ENCODE measurements at places on chromosomes 2 and 18.

DNA sequence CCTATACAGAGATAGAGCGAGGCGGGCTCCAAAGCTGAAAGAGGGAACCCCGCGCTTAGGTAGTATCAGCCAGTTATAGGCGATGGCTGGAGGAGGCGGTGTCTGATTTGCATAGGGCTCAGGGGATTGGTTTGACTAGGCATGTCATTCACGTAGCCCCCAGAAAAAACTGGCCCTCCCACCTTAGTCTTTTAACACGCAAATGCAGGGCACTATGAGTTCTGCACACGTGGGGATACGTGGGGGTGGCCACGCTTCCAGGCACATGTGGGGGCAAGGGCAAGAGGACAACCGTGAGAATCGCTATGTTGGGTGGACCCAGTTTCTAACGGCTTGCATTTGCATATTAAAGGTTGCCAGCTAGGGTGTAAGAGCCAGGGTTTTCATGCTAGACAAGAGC lies 56.7 kb upstream of the MSTN start:
- DNase-seq, result no peak

DNA sequence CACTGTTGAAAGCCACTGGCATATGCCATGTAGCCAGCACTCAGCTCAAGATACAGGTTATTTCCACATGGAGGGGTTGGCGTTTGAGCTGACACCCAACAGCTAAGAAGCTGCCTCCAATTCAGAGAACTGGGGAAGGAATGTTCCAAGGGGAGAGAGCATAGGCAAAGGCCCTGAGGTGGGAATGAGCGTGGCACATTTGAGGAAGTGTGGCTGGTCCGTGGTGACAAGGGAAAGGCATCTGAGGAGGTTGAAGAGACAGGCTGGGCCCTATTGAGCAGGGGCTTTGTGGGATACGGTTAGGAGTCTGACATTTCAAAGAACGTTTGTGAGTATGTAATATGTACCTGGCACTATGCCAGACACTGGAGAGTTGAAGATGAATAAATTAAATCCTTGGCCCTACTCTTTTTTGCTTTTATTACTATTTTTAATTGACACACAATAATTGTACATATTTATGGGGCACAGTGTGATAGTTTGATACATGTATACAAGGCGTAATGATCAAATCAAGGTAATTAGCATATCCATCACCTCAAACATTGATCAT lies 27.6 kb upstream of the TMBIM1 start:
- DNase-seq, result no peak

DNA sequence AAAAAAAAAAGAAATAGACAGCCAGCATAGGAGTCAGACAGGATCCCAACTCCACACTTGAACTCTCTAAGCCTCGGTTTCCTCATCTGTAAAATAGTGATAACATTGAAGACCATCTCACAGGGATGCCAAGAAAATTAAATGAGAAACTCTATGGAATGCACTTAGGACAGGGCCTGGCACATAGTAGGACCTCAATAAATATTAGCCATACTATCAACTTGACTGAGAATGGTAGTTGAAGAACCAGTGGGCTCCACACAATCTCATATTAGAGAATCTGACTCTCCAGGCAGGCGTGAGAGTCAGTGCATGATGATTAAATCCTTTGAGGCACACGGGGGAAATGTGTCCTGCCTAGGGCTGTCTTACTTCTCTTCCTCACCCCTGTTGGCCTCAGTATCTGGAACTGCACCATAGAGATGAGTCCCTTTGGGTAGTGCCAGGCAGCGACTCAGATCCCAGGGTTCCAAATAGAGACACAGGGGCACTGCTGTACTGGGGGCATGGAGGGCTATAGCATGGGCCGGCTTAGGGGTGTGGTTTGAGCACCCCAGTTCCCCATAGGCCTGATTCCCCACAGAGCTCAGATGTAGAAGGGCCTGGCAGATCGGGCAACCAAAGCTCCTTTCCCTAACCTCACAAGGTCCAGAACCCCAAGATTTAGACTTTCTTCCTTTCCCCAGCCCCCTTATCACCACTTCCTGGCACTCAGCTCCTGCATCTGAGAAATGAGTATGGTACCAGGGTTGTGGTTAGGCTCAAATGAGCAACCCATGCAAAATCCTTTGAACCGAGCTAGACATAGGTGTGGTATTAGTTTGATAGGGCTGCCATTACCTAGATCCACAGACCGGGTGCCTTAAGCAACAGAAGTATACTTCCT lies 51.3 kb upstream of the CAB39 start:
- no peak for DNase-seq

DNA sequence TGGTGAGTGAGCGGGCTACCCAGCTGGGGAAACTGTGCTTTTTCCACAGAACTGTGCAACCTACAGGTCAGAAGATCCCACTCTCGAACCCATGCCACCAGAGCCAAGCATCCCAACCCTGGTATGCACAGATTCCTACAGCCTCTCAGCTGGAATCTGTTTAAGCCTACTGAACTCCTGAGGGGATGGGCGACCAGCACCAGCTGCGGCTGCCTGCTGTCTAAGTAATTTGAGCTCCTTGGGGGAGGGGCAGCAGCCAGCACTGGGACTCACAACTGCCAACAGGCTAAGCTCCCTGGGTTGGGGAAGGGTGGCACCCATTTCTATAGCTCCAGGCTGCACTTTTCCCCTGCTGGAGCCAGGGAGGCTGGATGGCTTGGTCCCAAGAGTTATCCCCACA lies 11.8 kb downstream of the CYP27C1 start:
- DNase-seq, result peak; percentile 95

DNA sequence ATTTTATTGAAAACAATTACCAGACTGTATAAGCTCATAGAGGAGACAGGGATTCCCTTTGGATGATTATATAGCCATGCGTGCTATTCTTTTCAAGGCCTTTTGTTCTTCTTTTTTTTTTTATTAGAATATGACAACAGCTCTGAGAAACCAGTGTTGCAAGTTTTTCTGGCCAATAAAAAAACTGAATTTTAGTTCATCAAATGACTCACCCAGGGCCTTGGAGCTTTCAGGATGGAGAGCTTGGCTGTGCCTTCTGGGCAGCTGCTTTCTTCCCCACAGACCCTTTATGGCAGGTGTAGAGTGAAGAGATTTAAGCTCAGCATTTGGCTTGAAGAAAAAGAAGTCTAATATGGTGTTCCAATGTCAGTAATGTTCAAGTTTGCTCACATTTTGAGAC lies 497.9 kb upstream of the FANCL start:
- no peak for DNase-seq

- DNase-seq, result no peak
Observed at GRCh38 chr18:48157956-48158355, 227.5 kb upstream of the SMAD2 start.

- DNase-seq, result no peak
Observed at GRCh38 chr2:179059026-179059700, 9.2 kb upstream of the CCDC141 start.

DNA sequence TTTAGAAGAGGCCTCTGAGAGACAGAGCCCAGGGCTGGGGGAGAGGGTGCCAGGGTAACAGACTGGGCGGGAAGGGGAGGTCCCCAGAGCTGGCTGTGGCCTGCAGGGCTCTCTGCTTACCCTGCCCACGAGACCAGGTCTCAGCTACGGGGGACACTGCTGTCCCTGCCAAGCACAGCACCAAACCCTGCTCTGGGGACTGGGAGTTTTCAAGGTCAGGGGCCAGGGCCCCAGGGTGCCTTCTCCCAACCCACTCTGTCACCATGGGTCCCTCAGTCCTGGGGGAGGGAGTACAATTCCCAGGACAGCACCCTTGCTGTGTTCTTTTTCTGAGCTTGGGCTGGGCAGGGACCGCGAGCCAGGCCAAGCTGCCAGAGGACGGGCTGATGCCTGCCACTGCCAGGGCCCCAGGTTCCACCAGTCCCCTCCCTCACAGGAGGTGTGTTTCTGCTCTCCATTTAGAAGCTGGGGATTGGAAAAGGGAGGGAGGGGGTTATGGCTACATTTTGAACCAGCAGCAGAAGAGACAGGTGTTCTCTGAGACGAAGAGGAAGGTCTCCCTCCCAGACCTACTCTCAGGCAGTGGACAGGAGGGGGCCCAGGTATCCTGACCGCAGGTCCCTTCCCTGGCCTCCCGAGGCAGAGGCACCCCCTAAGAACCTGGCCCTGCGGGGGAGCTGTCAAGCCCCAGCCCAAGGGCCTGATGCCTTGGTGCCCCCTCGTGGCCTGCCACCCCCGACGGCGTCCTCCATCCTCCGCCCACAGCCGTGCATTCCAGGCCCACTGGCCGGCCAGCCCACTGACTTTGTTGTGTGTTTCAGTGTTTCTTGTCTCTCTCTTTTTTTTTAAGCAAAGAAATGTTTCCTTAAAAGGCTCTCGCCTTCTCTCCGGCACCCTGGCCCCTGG lies 80.4 kb downstream of the TNS1 start:
- DNase-seq, result no peak

- DNase-seq, result no peak
Observed at GRCh38 chr2:136055929-136056688, 61.8 kb downstream of the CXCR4 start.

- no peak for DNase-seq
Observed at GRCh38 chr18:35588995-35589394, 7.5 kb downstream of the GALNT1 start.

- DNase-seq, result no peak
Observed at GRCh38 chr2:57720728-57721627, 325.6 kb upstream of the VRK2 start.

- DNase-seq, result peak; percentile 80
Observed at GRCh38 chr2:183010112-183010511, 28.1 kb downstream of the NCKAP1 start.

DNA sequence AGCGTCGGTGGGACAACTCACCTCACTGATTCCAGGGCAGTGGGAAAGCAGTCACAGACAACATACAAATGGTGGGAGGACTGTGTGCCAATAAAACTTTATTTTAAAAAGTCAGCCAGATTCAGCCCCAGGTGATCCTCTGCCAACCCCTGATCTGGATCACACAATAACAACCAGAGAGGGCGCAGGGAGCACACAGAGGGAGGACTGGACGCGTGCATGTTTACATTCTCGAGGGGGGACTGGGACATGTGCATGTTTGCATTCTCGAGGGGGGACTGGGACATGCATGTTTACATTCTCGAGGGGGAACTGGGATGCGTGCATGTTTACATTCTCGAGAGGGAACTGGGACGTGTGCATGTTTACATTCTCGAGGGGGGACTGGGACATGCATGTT lies 209.5 kb downstream of the NDUFA10 start:
- no peak for DNase-seq

DNA sequence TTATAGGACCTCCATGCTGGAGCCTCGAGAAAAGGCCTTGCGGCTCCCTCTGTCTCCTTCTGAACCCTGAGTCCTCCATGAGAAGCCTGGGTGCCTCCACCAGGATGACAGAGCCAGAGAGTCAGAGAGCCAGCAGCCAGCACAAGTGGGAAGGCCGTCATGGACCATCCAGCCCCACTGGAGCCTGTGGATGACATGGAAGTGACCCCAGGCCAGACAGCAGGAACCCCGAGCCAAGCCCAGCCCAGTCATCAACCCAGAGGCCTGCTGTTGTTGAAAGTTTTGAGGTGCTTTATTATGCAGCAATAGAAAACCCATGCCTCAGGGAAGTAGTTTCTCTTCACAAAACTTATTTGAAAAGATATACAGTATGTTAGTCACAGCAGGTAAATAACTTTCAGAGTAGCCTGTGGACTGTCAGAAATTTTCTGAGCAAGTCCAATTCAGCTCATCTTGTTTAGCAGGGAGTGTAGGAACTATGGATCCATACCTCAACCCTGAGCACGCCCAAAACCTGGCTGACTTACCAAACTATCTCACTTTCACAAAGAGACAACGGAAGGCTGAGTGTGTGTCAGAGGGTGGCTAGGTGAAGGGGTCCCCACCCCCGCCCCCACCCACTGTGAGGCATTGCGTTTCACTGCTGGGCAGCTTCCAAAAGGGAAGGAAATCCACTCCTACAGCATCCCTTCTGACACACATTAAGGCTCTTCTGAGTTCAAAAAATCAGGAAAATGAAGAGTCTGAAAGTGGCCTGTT lies 79.9 kb upstream of the NDUFV2 start:
- no peak for DNase-seq

- DNase-seq, result no peak
Observed at GRCh38 chr18:31680831-31681568, 3.4 kb downstream of the B4GALT6 start.

DNA sequence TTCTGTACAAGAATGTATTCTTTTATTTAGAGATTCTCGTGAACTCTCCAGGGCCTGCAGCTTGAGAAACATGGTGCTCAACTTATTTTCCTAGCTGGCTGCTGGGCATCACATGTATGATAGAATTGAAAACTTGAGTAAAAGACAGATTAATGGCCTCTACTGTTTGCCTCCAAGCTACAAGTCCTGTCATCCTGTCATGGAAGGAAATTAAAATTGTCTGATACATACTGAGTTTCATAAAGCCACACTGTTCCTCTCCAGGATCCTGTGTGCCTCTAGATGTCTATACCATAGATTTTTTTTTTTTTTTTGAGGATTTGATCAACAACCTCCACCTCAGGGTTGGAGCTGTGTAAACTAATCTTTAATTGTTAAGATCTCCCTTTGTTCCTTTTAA lies 38.5 kb downstream of the UPP2 start:
- DNase-seq, result no peak

DNA sequence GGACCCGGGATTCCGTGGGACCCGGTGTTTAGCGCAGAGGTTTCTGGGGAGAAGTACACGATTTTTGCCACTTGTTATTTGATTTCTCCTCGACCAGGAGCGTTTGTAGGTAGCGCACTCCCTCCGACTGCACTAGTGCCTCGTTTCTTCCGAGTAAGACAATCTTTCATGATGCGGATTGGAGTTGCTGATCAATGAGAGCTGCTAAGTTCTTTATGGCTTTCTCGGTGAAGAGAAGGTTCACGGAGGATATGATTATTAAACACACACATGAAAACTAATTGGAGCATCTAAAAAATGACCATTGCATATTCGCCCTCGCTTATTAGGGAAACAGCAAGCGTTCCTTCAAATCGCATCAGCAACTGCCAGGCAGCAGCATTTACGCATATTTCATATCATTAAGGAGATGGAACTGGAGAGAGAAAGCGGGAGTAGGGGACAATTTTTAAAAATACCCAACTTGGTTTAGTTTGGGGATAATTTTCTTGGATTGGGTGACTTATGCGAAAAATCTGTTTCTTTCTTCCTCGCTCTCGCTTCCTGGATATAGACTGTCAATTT lies 616 bp downstream of the EML6 start:
- DNase-seq, result no peak

GRCh38 chr18:47254341-47254939 lies 3.0 kb upstream of the SKOR2 start:
- no peak for DNase-seq

DNA sequence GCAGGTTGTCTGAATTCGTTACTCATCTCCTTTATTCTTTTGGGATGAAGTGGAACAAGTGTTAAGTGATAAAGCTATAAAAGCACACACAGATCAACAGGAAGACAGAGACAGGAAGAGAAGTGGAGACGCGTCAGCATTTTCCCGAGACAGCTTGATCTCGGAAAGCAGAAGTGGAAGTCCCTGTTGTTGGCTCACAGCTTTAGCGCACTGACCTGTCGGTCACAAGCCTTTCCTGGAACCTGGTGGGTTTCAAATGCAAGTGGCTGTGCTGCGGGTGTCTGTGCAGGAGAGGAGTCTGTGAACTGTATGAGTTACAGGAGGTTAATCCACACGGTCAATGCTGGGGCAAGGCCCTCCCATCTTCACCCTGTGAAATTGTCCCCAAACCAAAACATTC lies 116.6 kb upstream of the PELI1 start:
- no peak for DNase-seq

GRCh38 chr18:46204143-46204542 lies 100.0 kb downstream of the HAUS1 start:
- no peak for DNase-seq

- no peak for DNase-seq
Observed at GRCh38 chr2:106028192-106028591, 165.9 kb downstream of the UXS1 start.

- no peak for DNase-seq
Observed at GRCh38 chr2:15425712-15426111, 135.4 kb downstream of the NBAS start.

GRCh38 chr2:70916291-70916690 lies 19.4 kb upstream of the ATP6V1B1 start:
- no peak for DNase-seq
